Kidney epithelial cell (primary cell): ENCODE measurements at places on chromosomes 5 and 9. TPM values are rescaled to one million over a fixed set of nuclear protein-coding genes. Genes with fewer than 3 reads are reported as not detected.

Gene IL9
- total RNA-seq: not detected in 2 replicates

Gene MYORG
- 3.8 and 4.9 TPM in 2 replicates for total RNA-seq

Gene SPINK4
- not detected in 2 replicates for total RNA-seq

- no peak for DNase-seq
Measured at GRCh38 chr5:78971998-78972397, 13.1 kb downstream of the ARSB start.

GRCh38 chr5:51678330-51678729 is 295.1 kb downstream of the ISL1 start:
- DNase-seq: no peak
